CD8-positive, alpha-beta T cell (primary cell): ENCODE measurements at places on chromosomes 3 and 15. TPM values are rescaled to one million over a fixed set of nuclear protein-coding genes. Genes with fewer than 3 reads are reported as not detected.

The ALDH1A3 gene
- total RNA-seq: not detected

The GOLGA8R gene
- total RNA-seq: 2.5 TPM

The REC114 gene
- not detected for total RNA-seq

The GPR27 gene
- 0.30 TPM for total RNA-seq

The TMCC1 gene
- total RNA-seq: 30.0 TPM

The VGLL3 gene
- total RNA-seq: not detected

The CIDEC gene
- total RNA-seq: not detected

The TTC21A gene
- total RNA-seq: 1.8 TPM

The TUSC7 gene
- not detected for total RNA-seq

The CFAP92 gene
- 0.75 TPM for total RNA-seq

The ECE2 gene
- total RNA-seq: not detected

The RYR3 gene
- total RNA-seq: not detected

The RAB5A gene
- 121 TPM for total RNA-seq

The GABRA5 gene
- not detected for total RNA-seq

The ROBO2 gene
- total RNA-seq: not detected

The MCTP2 gene
- 11.2 TPM for total RNA-seq

The EFCAB12 gene
- total RNA-seq: 3.1 TPM

The CHST13 gene
- total RNA-seq: not detected

The CCNDBP1 gene
- total RNA-seq: 81.1 TPM

The NEK11 gene
- 3.8 TPM for total RNA-seq

The NR2F2 gene
- not detected for total RNA-seq

The LRTM1 gene
- not detected for total RNA-seq

The LSAMP gene
- not detected for total RNA-seq

The PIF1 gene
- total RNA-seq: 0.50 TPM

The RGMA gene
- total RNA-seq: 1.7 TPM

The CSPG4 gene
- not detected for total RNA-seq

The CHRD gene
- not detected for total RNA-seq

The ZMYND10 gene
- 1.2 TPM for total RNA-seq

The SMAD6 gene
- total RNA-seq: 0.73 TPM

The NPAP1 gene
- not detected for total RNA-seq

The JMJD7 gene
- total RNA-seq: 38.3 TPM

The MINAR1 gene
- total RNA-seq: 0.16 TPM

The LSM3 gene
- total RNA-seq: 7.5 TPM

The RPUSD3 gene
- 5.3 TPM for total RNA-seq

The STAC gene
- total RNA-seq: not detected

The ZNF639 gene
- 103 TPM for total RNA-seq

The ESYT3 gene
- total RNA-seq: not detected
